SHP77 treated with DMSO at 0.1 percent for 48 hours (cell line): ENCODE measurements at places on chromosomes 16 and 17.
A peak's percentile ranks its signal among the peaks of the same experiment; 100 is the strongest.

DNA sequence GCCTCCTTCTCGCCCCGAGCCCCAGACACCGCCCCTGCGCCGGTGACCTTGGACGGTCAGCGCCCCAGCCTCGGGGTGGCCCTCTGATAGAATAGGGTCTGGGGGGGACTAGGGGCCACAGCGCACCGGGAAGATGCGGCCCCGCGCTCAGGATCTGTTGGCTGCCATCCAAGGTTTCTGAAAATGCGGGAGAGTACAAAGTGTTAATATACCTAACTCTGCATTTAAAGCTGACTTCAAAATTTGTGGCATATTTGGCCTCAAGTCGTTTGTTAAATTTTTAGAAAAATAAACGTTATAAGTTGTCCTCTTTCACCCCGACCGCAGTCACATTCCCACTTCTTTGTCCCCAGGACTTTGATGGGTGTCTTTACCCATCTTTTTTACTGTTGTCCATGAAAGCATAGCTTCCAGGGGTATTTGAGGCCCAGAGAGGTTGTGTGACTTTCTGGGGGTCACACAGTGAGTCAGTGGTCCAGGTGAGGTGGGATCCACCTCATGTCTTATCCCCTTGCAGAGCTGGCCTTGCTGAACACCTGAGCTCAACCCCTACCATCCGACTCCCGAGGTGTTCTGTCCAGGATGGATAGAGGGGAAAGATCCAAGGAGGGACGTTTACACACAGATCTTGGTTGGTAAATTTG lies 796 bp downstream of the NT5M start:
- DNase-seq = peak; percentile 36

GRCh38 chr17:6072611-6073010 lies 2.4 kb downstream of the WSCD1 start:
- DNase-seq = no peak

GRCh38 chr16:88906535-88907105 lies 40.2 kb upstream of the PABPN1L start:
- no peak for DNase-seq

DNA sequence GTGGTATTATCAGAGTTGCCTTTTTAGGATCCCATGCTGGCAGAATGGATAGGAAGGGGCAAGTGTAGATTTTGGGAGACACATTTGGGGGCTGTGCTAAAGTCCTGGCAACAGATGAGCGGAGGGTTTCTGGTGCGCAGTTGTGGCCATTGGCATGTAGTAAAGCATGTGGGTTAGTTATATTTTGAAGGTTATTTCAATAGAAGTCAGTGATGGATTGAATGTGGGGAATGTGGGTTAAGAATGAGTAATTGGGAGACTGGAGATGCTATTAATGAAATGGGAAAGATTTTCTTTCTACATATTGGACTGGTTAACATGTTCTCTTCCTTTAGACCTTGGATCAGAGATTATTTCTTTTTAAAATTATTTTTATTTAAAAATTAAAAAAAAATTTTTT lies 10.0 kb downstream of the DUS2 start:
- no peak for DNase-seq

DNA sequence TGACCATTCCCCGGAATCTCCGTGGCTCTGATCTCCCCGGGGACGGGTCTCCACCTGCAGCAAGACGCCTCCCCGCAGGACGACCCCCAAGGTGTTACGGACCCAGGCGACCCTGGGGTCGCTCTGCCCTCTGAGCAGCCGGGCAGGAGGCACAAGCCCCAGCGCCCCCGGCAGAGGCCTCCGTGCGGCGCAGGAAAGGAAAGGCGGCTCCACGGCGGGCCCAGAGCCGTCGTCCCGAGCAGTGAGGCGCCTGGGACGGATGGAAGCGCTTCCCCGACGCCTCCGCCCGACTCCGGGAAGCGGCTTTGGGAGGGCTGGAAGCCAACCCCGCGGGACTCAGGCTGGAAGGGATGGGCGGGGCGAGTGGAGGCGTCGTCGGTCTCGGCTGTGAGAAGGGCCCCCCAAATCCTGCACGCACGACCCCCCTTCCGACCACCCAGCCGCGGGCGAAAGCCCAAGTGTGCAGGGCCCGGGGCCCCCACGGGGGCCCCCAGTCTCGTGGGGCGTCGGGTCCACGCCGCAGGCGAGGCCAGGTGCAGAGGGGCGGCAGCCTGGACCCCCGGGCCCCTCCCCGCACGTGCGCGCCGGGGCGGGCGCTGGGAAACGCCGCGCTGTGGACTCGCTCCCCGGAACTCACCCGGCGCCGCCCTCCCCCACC lies 32.7 kb upstream of the RPH3AL start:
- DNase-seq = no peak

- no peak for DNase-seq
These were observed 25.9 kb upstream of the ABCA9 start for GRCh38 chr17:69086641-69087040.
